ENCODE measurements at places on chromosomes 6 and 20.
A peak's percentile ranks its signal among the peaks of the same experiment; 100 is the strongest.

- no peak for DNase-seq
Measured at GRCh38 chr20:30594112-30594511, 663.4 kb upstream of the DEFB115 start.

DNA sequence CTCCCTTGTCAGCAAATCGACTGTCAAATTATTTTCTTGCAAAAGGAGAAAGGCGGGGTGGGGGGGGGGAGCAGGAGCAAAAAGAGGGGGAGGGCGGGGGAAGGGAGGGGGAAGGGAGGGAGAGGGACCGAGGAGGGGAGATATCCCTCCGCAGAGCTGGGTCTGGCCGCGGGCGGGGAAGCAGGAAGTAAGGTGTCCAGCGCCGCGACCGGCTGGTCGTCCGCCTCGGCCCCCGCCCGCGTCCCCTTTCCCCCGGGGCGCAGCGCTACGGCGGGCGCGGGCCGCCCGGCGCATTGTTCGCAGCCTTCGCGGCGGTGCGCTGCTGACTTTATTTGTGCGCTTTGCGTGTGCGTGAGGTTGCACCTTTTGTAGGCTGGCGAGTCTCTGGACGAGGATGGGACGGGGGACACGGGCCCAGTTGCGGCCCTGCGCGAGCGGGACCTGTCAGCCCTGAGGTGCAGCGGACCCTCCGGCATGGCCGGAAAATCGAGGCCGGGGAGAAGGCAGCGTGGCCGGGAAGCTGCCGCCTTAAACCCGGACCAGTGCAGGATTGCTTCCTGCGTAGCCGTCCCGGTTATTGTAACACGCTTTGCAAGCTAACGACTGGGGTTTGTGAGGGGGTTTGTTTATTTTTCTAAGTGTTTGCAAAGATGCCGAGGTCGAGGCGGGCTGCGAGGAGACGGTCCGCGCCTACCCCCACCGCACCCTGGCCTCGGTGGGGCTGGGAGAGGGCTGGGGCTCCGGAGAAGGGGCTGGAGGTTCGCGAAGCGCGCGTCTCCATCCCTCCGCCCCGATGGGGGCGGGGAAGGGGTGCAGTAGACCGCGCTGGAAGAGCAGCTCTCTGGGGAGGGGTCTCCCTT lies 675 bp upstream of the TRERF1 start:
- DNase-seq, result peak; percentile 30

DNA sequence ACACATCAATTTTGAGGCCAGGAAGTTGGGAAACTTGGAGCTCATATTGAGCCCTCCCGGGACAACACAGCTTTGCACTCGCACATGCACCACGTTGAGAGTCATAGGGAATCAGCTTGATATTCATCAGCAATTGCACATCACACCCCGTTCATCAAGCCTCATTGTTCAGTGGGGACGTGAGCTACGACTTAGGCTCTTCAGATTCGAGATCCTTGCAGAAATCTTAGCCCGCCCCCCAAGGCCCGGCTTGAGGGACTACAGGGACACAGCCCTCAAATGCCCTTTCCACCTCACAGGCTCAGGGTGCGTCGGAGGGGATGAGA lies 93.0 kb upstream of the MAFB start:
- no peak for DNase-seq

DNA sequence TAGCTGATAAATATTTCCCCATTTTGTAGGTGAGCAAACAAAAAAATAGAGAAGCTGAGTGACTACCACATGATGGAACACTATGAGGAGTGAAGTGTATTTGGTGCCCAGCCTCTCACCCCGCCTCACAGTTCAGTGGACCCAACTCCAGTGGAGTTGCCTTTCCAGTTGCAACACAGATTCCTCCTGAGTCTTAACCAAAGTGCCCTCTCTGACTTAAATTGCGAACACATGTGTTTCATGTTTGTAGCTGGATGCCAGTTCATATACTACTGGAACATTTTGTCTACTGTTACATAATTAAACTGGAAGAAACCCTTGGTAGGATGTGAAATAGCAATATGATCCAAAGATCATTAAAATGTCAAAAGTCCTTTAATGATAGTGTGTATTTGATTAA lies 448.9 kb downstream of the COL12A1 start:
- no peak for DNase-seq

- DNase-seq, result no peak
Measured at GRCh38 chr6:46058951-46059350, 43.3 kb upstream of the CLIC5 start.

DNA sequence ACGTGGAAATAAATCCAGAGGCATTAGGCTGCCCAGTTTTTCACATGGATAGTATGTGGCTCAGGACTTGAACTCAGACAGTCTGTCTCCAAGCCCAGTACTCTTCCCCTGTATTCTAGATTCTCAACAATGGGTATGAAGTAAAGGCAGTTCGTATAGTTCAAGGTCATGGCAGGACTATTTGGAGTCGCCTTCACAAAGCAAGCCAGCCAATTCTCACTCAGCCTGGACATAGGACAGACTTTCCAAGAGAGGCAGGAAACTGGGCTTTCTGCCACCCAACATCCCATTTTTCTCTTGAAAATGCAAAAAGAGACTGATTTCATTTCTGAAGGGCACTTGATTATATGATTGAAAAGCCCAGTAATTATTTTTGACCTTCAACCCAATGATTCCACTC lies 111.0 kb downstream of the EDN1 start:
- DNase-seq, result no peak

DNA sequence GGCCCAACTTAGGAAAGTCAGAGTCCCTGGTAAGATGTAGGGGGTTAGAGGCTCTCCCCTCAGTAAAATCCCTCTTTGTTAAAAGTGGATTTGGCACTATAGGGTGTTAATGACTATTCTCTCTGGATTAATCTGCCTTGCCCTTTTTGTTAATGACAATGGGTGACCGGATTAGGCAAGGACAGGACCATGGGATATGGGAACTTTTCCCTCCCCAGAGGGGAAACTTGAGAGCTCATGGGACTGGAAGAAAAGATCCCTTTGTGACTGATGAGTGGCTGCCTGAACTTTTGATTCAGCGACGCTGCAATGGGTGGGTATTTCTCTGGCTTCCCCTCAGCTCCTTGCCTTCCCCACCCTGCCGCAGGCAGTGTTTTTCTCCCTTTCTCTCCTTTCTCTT lies 12.2 kb upstream of the TAAR9 start:
- no peak for DNase-seq

- DNase-seq, result no peak
Measured at GRCh38 chr6:10518557-10519407, 2.4 kb upstream of the GCNT2 start.

GRCh38 chr6:100999034-100999597 lies 118.0 kb upstream of the ASCC3 start:
- no peak for DNase-seq

GRCh38 chr6:124524491-124525200 lies 437.6 kb upstream of the RNF217 start:
- DNase-seq, result no peak

DNA sequence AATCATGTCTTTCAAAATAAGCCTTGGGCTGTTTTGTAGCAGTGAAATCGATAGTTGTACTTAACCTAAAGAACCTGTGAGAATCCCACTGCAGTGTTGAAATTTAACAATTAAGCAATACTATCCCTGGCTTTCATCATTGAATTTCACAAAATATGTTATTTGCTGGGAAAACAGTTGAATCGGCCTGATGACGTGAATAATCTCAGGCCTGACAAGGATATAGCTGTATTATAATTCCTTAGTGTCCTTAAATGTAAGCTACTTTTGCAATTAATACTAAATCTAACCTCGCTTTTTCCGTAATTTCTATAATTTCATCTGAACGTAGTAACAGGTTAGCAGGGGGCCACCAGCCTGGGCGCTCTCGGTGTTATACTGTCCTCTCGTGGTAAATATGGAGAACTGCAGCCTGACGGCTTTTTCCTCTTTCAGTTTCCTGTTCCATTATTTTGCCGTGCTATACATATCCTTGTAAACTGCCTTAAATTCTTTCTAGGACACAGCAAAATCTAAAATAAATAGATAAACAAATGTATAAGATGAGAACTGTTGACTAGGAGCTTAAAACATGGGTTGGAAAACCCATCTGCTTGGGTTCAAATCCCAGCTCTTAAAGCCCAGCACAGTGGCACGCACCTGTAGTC lies 24.0 kb downstream of the MTFR2 start:
- DNase-seq, result peak; percentile 41

- no peak for DNase-seq
Measured at GRCh38 chr6:159676890-159677505, 16.0 kb downstream of the SOD2 start.

GRCh38 chr20:20003031-20003954 lies 13.9 kb upstream of the NAA20 start:
- no peak for DNase-seq

DNA sequence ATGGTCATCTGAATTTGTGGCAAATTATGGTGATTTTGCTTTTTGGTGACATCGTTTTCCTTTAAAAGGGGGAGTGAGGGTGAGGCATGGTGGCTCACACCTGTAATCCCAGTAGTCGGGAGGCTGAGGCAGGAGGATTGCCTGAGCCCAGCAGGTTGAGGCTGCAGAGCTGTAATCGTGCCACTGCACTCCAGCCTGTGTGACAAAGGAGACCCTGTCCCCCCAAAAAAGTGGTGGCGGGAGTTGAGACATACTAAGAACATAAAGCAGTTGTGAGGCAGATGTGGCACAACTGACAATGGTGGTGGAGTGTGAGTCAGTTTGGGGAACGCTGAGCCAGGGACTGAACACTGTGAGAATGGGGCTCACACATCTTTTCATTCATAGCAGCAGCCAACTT lies 45.5 kb downstream of the ADNP start:
- no peak for DNase-seq

DNA sequence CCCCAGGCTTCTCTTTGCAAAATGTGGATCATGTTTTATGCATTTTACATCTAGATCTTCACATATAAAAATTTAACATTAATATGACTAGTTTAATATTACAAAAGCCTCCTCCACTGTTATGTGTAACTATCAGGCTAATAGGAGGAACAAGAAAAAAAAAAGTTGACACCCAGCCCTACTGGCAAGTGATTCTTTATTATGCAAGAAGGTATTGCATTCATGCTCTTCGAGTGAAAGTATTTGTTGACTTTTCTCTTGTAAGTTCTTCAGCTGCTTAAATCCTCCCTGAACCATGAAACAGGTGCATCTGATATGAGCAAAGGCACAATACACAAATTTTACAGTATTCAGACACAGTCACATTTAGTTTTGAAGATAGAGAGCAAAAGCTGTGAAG lies 716 bp upstream of the HLA-DQB2 start:
- DNase-seq, result no peak

DNA sequence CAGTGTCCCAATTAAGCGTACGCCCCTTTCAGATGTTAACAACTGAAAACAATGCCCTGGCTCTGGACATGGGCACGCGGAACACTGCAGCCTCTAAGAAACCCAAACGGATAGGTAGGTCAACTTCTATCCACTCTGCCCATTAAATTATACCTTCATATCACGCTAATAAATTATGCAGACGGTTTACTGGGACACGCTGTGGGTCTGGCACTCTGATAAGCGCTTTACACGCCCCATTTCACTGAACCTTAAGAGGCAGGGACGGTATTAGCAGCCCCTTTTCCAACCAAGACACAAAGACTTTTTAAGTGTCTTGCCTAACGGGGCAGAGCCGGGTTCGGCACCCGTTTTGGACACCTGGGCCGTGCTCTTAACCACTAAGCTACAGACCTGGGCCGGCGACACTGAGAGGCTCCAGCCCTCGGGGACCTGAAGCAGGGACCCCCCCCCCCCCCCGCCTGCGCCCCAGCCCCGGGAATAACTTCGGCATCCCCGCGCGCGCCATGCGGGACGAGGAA lies 744 bp downstream of the STAU1 start:
- no peak for DNase-seq

DNA sequence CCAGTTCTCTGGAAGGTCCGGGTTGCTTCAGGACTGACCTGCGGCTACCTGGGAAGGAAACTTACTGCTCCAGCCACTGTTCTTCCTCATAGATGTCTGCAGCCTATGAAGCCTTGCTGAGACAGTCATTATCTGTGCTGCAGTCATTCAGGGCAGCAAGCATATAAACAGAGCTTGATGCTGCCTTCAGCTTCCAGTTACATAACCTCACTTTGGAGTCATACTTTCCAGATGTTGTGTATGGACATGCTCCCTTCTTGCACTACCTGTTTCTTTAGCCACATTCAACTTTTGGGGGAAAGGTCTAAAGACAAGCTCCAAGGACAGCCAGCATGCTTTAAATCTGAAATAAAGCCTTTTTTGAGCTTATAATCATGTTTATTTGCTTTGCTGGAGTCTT lies 98.1 kb downstream of the SLC24A3 start:
- DNase-seq, result no peak

DNA sequence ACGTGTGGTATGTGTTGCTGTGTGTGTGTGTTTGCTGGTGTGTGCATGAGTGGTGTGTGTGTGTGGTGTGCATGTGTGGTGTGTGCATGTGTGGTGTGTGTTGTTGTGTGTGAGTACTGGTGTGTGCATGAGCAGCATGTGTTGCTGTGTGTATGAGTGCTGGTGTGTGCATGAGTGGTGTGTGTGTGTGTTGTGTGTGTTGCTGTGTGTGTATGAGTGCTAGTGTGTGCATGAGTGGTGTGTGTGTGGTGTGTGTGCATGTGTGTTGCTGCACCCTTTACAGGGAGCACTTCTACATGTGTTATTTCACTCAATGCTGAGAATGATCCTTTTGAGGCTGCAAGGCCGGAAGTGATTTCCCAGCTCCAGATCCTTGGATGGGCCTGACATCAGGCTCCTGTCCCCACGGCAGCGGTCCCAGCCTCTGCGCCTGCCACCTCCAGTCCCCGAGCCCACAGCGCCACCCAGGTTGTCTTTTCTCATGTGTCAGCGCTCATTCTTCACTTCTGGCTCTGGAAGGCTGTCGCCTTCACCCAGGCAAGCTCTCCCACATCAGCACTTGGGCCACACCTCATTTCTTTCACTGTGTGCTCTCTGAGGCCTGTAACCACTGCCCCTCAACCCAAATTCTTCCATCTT lies 2.6 kb downstream of the NPEPL1 start:
- DNase-seq, result no peak

DNA sequence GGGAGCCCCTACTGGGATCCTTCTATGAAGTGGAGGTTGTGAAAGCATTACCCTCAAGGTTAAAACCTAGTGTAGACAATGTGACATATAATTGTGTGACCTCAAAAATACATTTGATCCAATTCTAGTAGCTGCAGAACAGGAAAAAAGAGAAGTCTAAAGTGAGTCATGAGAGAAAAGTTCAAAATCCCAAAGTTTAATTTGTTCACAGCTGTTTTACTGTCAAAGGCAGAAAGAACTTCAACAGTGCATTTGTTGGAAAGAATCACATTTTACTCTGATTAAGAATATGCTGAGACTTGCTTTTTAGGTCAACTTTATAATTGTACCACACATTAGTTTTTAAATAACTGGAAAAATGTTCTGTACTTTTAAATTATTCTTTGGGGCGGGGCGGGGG lies 1027.4 kb upstream of the FLRT3 start:
- no peak for DNase-seq

GRCh38 chr6:158860279-158860865 lies 41.2 kb upstream of the EZR start:
- no peak for DNase-seq

DNA sequence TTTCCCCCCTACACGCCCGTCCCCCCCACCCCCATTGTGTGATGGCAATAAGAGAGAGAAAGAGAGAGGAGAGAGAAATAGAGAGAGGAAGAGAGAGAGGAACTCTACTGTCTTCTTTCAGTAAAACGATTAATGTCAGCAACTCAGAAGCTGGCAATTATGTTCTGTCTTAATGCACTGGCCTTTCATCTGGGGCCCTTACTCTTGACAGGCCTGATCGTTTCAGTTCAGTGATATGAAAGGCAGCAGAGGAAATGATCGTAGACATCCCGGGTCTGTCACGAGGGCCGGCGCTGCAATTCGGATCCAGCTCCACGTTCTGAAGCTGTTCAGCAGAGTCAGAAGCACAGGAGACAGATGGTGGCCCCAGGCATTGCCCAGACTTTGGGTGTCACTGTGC lies 308.9 kb downstream of the ZNF217 start:
- no peak for DNase-seq

- DNase-seq, result peak; percentile 54
Measured at GRCh38 chr6:69835414-69836179, 30.8 kb upstream of the COL19A1 start.
